ENCODE measurements at places on chromosomes 16 and 17.

DNA sequence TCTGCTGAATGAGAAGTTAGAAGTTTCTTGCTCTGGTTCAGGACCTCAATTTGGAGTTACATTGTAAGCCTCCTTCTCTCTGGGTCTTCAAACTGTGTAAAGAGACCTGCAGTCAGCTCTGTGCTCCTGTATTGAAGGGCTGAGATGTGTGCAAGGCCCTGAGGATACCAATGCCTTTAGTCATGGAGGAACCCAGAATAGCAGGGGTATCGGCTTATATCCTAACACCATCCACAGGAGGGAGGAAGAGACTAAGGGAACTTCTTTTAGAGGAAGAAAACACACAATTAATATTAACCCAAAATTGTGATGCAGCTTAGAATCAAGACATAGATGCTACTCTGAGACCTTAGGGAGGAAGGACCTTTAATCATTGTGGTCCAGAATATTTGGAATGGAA is 36.5 kb downstream of the GLP2R start:
- no peak overlapping the region for H3K27ac ChIP-seq
- no peaks in the 10 kb centered on the region for H3K27me3 ChIP-seq
- no peak overlapping the region for H3K4me3 ChIP-seq
- no peak for DNase-seq
- no peaks in the 10 kb centered on the region for H3K4me1 ChIP-seq

- H3K36me3 ChIP-seq: peaks cover 25% of the 10 kb centered on the region
- H3K4me1 ChIP-seq: peaks cover 19% of the 10 kb centered on the region
- H3K27me3 ChIP-seq: peaks cover 15% of the 10 kb centered on the region
Observed at GRCh38 chr17:74201250-74201649, 2.2 kb upstream of the RPL38 start.

GRCh38 chr17:68910789-68911431 is 44.3 kb downstream of the ABCA8 start:
- H3K4me3 ChIP-seq: no peak overlapping the region
- H3K36me3 ChIP-seq: no peaks in the 10 kb centered on the region
- H3K27ac ChIP-seq: no peak overlapping the region
- no peaks in the 10 kb centered on the region for H3K27me3 ChIP-seq
- DNase-seq: no peak

DNA sequence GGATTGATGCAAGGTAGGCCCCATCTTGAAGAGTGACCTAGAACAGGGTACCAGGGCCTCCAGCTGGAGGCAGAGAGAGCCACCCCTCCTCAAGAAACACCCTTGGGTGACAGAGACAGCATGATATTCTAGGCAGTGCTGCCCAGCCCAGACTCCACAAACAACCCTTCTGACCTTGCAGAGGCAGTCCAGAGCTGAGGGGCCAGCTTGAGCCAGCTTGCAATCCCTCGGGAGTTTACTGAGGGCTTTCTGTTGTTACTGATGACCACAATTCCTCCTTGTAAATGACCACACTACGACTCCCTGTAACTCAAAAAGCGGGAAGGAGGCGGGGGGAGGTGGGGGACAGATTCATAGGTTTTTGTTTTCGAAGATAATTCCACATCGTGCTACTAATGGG is 18.6 kb upstream of the MNT start:
- H3K27ac ChIP-seq: no peak overlapping the region
- peaks cover 23% of the 10 kb centered on the region for H3K36me3 ChIP-seq
- H3K4me3 ChIP-seq: no peak overlapping the region
- no peak for DNase-seq
- H3K4me1 ChIP-seq: no peaks in the 10 kb centered on the region

DNA sequence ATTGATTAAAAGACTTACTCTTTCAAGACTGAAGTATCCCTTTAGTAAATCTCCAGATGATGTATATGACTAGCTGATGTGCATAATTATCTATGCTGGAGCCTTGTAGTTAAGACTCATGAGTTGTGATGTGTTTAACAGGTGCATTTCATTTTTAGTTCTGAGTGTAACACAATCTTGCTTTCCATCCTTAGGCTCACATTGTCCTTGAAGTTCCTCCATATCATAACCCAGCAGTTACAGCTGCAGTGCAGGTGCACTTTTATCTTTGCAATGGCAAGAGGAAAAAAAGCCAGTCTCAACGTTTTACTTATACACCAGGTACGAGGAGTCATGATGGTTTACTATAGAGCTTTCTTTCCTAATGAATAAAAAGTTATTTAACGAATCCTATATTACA is 52.9 kb downstream of the ESRP2 start:
- no peaks in the 10 kb centered on the region for H3K27me3 ChIP-seq
- H3K36me3 ChIP-seq: peaks cover 81% of the 10 kb centered on the region
- no peak for DNase-seq
- H3K4me3 ChIP-seq: no peak overlapping the region
- H3K27ac ChIP-seq: no peak overlapping the region

GRCh38 chr17:38800237-38800760 is 943 bp upstream of the PIP4K2B start:
- H3K27ac ChIP-seq: peak overlapping the region; percentile 68
- no peaks in the 10 kb centered on the region for H3K27me3 ChIP-seq
- no peak for DNase-seq

GRCh38 chr17:74677558-74678466 is 34.9 kb downstream of the CD300LF start:
- peaks cover 7% of the 10 kb centered on the region for H3K4me1 ChIP-seq
- no peaks in the 10 kb centered on the region for H3K36me3 ChIP-seq
- peaks cover 45% of the 10 kb centered on the region for H3K27me3 ChIP-seq
- H3K4me3 ChIP-seq: no peak overlapping the region
- no peak overlapping the region for H3K27ac ChIP-seq

DNA sequence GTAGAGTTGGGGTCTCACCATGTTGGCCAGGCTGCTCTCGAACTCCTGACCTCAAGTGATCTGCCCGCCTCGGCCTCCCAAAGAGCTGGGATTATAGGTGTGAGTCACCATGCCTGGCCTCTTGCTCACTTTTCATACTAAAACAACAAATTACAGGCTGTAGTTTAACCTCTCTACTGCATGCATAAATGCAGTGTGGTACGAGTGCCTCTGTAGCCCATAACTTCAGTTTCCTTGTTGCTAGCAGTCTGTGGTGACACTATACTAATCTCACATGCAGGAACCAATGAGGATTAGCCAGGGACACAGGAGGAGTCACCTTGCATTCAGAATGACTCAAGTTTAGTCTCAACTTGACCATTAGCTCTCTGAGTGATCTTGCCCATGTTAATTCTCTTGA is 20.1 kb downstream of the HMOX2 start:
- no peak overlapping the region for H3K4me3 ChIP-seq
- no peak for DNase-seq
- peaks cover 30% of the 10 kb centered on the region for H3K4me1 ChIP-seq
- no peaks in the 10 kb centered on the region for H3K27me3 ChIP-seq
- peaks cover 30% of the 10 kb centered on the region for H3K36me3 ChIP-seq

- no peaks in the 10 kb centered on the region for H3K27me3 ChIP-seq
- H3K4me3 ChIP-seq: no peak overlapping the region
- no peak for DNase-seq
Observed at GRCh38 chr17:37446027-37446426, 39.3 kb downstream of the TADA2A start.

DNA sequence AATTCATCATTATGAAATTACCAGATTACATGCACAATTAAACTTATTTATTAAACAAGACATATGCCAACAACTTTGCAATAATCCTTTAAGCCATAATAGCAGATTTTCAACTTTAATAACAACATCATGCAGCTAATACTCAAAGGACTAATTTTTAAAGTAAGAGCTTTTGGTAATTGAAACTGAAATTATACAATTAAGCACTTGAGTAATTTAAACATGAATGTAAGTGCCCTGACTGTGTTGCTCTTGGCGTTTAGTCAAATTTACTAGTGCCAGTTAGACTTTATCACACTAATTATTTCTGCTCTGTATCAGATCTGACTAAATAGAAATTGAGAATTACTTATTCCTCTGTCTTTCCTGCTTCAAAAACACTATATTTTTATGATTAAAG is 46.8 kb upstream of the PSMD7 start:
- H3K27me3 ChIP-seq: no peaks in the 10 kb centered on the region
- no peaks in the 10 kb centered on the region for H3K36me3 ChIP-seq
- no peak overlapping the region for H3K27ac ChIP-seq
- DNase-seq: no peak
